Epithelial cell of proximal tubule (primary cell): ENCODE measurements at places on chromosomes 2 and 18. TPM values are rescaled to one million over a fixed set of nuclear protein-coding genes. Genes with fewer than 3 reads are reported as not detected.

NAT8 gene
- not detected in 2 replicates for total RNA-seq

NT5DC4 gene
- not detected in 2 replicates for total RNA-seq

COL4A3 gene
- under 0.01 and 1.1 TPM in 2 replicates for total RNA-seq

CNDP1 gene
- not detected in 2 replicates for total RNA-seq

CRYGC gene
- not detected in 2 replicates for total RNA-seq

SAG gene
- not detected in 2 replicates for total RNA-seq

AGXT gene
- total RNA-seq: not detected in 2 replicates

SCN2A gene
- under 0.01 and 0.07 TPM in 2 replicates for total RNA-seq

ATP8B1 gene
- 14.4 and 26.6 TPM in 2 replicates for total RNA-seq

ARHGAP25 gene
- total RNA-seq: not detected in 2 replicates
